ENCODE measurements at places on chromosomes 6 and 20.

- DNase-seq = no peak
Measured at GRCh38 chr20:37053230-37053950, 42.4 kb downstream of the RBL1 start.

GRCh38 chr6:122623279-122623678 lies 13.1 kb downstream of the PKIB start:
- no peak for DNase-seq

DNA sequence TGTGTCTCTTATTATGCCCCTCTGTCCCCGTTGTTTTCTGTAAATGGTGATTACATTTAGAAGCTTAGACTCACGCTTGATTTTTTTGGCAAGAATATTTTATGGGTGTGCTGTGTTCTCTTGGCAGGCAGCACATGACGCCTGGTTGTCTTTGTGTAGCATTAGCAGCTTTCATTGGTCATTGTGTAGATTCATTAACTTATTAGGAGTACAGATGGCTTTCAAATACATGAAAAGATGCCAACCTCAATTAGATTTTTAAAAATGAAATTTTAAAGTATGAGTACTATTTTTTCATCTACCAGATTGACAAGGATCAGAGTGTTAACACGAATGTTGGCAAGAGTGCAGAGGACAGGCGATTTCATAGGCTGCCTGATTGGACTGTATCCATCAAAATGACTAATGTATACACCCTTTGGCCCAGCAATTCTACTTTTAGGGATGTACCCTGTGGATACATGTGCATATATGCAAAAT lies 15.2 kb downstream of the COX4I2 start:
- no peak for DNase-seq

GRCh38 chr6:41759905-41760579 lies 12.8 kb upstream of the PGC start:
- DNase-seq = no peak

DNA sequence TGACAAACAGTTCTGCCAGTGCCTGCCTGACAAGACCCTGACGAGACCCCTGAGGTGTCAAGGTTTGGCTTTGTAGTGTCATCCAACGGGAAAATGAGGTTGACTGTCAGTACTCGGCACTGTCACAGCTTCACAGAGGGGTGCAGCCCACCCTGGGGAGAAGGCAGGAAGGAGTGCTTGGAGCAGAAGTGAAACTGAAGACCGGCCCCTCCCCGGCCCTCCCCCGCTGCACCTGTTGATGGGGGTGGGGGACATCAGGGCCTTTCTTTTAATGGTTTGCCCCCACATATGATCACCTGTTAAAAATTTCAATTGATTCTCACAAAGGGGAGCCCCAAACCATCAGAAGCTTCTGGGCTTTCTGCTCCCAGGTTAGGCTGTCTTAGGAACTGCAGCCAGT lies 6.8 kb downstream of the PMEPA1 start:
- DNase-seq = no peak

- no peak for DNase-seq
Measured at GRCh38 chr6:130557481-130558112, 191.8 kb downstream of the TMEM200A start.

- DNase-seq = no peak
Measured at GRCh38 chr20:5353624-5354496, 37.1 kb upstream of the PROKR2 start.

GRCh38 chr6:53906842-53907241 lies 112.0 kb downstream of the LRRC1 start:
- no peak for DNase-seq

- DNase-seq = no peak
Measured at GRCh38 chr6:75023634-75024033, 182.2 kb downstream of the COL12A1 start.

- DNase-seq = no peak
Measured at GRCh38 chr6:79670789-79671188, 39.7 kb downstream of the SH3BGRL2 start.

DNA sequence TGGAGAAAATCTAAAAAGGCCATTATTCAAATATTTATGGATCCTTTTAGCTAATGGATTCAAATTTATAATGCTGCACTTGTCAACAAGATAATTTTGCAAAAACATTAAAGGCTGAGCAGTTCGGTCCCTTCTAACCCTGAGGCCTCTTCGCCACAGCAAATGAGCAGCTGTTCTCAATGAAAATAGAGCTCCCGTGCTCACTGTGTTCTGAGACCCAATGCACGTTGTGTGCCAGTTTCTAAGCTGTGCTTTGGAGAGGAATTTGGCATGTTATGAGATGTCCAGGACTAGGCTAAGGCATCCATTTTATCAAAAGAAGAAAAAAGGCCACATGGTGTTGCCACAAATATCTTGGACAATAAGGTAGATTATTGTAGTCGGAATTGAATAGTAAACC lies 220.1 kb upstream of the TSHZ2 start:
- DNase-seq = no peak

GRCh38 chr6:152167641-152168603 lies 360.4 kb downstream of the ESR1 start:
- no peak for DNase-seq

DNA sequence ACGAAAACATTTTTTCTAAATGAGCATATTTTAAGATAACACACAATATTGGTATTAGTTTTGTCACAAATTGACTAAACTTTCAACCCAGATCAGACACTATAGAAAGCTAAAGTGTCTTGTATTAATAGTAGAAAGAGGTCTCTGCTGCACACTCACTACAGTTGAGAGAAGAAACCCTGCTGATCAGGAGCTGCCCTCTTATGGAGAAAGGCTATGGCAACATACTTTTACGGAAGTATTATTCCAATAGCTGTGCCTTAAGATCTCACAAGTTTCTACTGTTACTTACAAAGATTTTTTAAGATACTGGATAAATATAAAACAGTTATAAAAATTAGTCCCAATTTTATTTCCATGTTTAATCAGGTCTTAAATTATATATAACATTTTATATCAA lies 155.7 kb downstream of the RIMS1 start:
- DNase-seq = no peak

DNA sequence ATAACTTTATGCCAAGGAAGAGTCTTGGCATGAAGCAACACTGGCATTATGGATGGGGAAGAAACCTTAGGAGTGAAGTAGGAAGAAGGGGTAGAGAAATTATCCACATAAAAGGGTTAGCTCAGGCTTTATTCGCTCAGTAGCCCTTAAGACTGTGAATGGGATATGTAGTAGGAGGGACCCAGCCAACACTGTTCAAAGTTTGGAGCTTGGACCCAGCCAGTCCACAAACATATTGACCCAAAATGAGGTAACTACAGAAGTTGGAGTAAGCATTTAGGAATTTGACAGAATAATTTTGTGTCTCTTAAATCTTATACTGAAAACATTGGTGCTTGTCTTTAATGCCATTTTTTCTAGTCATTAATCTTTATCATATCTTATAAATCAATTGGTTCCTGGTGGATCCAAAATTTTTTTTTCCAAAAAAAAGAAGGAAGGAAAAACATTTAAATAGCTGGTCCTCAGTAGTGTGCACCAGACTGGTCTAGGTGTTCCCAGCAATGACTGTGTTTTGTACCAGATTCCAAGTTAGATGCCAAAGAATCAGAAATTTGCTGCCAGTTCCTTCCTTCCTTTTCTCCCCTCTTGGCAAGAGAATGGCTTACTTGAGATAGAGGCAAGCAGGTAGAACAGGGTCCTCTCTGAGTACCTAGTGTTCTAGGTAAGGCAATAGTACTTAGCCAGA lies 451.8 kb upstream of the SOX4 start:
- DNase-seq = no peak

- DNase-seq = no peak
Measured at GRCh38 chr20:58623579-58624473, 27.3 kb upstream of the STX16 start.

GRCh38 chr20:62637110-62637509 lies 5.2 kb upstream of the SLCO4A1 start:
- no peak for DNase-seq

DNA sequence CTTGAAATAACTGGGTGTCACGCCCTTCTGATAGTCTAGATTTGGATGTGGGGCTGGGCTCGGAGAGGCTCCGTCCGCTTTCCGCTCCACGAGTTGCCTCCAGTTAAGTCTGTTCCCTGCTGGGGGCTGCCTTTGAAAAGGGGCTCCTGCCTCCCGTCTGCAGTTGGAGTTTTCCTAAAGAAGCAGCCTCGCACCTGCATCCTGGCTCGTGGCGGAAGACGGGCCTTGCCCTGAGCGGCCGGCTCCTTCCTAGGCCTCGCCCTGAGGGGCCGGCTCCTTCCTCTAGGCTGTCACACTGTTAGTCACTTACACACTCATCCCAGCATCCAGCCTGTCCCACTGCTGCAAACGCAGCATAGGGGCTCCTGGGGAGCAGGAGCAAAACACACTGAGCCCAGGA lies 74.4 kb downstream of the SMOC2 start:
- no peak for DNase-seq

GRCh38 chr6:136783021-136783420 lies 9.3 kb downstream of the MAP3K5 start:
- no peak for DNase-seq

GRCh38 chr6:139514819-139515218 lies 140.4 kb upstream of the CITED2 start:
- DNase-seq = no peak

GRCh38 chr6:167122041-167122826 lies 662 bp upstream of the CCR6 start:
- DNase-seq = no peak

GRCh38 chr6:110493253-110493800 lies 16.9 kb upstream of the SLC22A16 start:
- DNase-seq = no peak

DNA sequence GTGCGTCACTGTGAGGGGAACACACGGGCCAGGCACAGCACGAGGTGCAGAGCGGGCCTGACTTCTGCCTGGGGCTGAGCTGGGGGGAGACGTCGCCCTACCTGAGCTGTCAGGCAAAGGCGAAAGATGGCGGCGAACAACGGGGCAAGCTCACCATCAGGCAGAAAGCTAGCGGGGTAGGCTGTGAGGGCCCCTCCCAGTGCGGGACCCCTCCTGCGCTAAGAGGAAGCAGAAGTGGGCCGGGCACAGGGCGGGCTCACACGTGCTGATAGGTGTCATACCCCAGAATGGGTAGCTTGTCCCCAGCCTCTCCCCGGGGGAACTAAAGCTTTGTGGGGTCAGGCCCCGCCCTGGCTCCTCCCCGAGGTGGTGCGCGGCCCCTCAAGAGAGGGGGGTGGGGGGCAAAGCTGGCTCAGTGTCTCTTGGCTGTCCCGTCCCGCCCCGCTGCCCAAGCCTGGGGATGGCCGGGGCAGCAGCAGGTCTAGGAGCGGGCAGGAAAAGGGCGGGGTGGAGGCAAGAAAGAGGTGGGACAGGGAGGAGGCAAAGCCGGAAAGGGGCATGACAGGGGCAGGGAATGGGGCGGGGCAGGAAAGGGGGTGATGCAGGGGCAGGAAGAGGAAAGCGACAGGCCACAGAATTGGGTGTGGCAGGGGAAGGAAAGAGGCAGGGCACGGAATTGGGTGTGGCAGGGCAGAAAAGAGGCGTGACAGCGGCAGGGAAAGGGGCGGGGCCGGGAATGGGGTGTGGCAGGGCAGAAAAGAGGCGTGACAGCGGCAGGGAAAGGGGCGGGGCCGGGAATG lies 14.7 kb downstream of the UCKL1 start:
- no peak for DNase-seq

DNA sequence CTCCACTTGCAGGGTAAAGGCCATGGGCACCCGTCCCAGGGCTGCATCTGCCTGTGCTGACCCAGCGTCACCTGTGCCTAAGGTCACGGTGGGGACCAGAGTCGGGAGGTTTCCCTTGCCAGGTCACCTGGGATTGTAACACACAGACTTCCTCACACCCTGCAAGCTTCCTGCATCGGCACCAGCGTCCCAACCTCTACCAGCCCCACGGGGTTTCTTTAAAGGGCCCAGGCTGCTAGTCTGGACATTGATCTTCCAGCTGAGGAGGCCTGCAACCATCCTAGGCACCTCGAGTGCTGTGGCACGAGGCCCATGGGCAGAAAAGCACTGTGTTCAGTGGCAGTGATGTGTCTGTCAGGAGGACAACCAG lies 12.6 kb downstream of the ACSS1 start:
- no peak for DNase-seq

DNA sequence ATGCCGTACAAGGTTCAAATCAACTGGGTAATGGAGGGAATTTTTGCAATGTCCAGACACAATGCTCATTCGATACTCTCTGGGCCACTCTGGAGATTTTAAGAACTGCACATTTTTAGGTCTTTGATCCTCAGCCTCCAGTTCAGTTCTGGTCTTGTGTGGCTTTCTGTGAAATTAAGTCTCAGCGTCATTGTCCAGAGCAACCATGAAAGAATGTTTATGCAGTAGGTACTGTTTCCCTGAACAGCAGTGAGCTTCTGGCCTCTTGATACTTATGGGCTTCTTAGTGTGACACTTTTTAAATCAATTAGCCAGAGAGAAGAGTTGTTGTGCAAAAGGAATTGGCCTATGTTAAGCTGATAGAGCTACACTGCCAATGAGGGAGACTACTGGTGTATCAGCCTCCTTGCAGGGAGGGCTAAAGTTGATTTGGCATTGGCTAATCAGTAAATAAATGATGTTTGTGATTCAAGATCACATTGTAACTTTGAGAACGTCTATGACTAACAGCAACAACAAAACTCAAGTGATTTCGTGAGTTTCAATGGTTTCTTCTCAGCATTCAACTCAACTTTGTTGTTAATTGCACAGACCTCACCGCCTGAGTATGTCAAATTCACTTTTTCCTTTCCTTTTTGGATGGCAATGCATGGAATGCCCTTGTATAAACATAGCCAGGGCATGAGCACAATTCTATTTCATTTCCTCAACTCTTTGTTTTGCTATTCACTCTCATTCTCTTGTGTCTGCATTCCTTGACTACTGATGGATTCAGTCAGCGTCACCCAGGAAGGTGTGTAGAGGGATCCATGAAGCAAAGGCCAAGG lies 85.1 kb downstream of the GJA1 start:
- no peak for DNase-seq

DNA sequence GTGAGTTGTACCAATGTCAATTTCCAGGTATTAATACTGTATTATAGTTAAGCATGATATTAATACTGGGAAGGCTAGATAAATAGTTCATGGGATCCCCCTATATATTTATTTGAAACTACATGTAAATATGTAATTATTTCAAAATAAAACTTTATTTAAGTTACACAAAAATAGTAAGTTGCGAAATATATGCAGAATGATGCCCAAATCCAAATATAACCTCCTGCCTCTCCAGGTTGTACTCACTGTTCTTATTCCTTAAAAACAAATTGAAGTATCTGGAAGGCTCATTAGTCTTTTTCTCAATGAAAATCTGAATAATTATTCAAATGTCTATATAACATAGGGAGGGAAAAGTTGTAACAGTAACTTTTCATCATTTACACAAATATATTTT lies 161.9 kb upstream of the DEFB112 start:
- no peak for DNase-seq

DNA sequence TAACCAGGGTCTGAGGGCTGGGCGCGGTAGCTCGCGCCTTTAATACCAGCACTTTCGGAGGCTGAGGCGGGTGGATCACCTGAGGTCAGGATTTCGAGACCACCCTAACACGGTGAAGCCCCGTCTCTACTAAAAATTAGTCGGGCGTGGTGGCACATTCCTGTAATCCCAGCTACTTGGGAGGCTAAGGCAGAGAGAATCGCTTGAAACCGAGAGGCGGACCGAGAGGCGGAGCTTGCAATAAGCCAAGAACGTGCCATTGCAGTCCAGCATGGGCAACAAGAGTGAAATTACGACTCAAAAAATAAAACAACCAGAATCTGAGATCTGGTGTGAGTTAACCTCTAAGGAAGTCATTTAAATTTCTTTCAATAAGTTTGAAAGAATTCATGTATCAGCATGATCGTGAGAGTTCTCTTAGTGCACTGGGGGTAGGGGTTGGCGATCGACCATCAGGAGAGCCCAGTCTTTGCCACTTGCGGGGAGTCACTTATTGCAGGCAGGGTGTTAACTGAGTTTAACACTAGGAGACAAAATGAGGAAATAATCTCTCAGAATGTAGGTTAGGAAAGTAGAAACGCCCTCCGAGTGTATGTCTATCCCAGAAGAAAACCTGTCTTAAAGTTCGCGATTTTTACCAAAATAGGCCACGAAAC lies 206.5 kb upstream of the ZNF184 start:
- DNase-seq = no peak

All from cortex of kidney (tissue), 1 donor.